ENCODE measurements at places on chromosomes 1 and 21. TPM values are rescaled to one million over a fixed set of nuclear protein-coding genes. Genes with fewer than 3 reads are reported as not detected.

DNA sequence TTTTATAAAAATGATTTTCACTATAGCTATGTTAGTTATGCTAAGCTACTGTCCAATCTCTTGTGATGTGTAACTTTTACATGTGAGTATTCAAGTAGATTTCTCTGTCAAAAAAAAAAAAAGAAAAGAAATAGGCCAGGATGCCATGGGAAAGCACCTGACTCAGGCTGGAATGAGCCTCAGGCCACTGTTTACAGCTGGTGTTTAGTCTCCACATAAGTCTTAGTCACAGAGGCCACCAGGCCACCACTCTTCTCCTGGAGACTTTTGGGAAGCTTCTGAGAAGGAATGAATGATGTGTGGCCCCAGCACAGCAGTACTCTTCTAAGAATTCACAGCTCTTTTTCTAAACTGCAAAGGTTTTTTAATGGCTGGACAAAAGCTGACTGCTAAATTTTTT is 48.9 kb downstream of the CHML start:
- no peak overlapping the region for H3K4me3 ChIP-seq
- H3K27ac ChIP-seq = no peak overlapping the region
- H3K36me3 ChIP-seq = peaks cover 3% of the 10 kb centered on the region

DNA sequence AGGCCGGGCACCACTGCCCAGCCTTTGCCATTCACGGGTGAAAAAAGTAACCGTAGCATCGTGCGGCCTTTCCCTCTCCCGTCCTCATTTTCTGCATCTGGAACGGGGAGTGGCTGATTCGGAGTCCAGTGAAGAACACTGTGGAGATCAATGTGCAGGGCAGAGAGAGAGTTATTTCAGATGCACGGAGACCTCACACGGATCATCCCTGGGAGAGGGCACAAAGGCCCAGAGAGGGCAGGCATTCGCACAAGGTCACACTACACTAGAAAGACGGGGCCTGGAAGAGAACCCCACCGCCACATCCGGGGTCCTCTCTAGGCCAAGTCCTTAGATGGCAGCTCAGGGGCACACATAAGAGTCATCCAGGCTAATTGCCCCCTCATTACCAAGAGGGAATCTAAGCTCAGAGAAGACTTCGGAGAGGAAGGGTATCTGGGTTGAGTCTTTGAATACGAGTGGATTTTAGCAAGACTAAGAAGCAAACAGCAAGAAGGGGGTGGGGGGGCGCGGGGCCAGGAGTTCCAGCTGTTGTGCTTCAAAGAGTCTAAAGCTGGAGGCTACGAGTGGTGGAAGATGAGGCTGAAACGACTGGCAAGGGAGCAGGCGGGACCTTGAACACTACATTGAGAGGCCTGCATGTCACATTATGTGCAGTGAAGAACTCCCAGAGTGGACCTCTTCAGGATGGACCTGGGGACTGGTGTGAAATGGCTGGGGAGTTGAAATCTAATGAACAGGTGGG is 857 bp downstream of the GPX7 start:
- DNase-seq = no peak
- peak overlapping the region; percentile 34 for H3K4me3 ChIP-seq
- H3K4me1 ChIP-seq = peaks cover 5% of the 10 kb centered on the region
- peaks cover 11% of the 10 kb centered on the region for H3K27me3 ChIP-seq
- no peaks in the 10 kb centered on the region for H3K36me3 ChIP-seq

DNA sequence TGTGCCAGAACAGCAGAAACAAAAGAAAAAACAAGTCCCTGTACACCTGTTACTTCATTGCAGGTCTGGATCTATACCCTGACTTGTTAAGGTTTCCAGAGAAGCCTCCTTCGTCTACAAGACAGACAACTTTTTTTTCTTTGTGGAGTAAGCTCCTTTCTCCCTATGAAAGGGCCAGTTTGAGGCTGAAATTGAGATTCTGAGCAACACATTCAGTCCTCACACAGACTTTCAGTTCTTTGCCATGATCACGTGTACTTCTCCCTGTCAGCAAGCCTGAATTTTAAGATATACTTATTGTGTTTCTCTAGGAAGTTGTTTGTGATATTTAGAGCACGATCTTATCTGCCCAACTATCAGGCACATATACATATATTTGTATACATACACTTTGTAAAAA is 374.0 kb downstream of the NTNG1 start:
- H3K4me3 ChIP-seq = no peak overlapping the region
- no peak overlapping the region for H3K27ac ChIP-seq
- no peak for DNase-seq
- H3K4me1 ChIP-seq = no peaks in the 10 kb centered on the region

DNA sequence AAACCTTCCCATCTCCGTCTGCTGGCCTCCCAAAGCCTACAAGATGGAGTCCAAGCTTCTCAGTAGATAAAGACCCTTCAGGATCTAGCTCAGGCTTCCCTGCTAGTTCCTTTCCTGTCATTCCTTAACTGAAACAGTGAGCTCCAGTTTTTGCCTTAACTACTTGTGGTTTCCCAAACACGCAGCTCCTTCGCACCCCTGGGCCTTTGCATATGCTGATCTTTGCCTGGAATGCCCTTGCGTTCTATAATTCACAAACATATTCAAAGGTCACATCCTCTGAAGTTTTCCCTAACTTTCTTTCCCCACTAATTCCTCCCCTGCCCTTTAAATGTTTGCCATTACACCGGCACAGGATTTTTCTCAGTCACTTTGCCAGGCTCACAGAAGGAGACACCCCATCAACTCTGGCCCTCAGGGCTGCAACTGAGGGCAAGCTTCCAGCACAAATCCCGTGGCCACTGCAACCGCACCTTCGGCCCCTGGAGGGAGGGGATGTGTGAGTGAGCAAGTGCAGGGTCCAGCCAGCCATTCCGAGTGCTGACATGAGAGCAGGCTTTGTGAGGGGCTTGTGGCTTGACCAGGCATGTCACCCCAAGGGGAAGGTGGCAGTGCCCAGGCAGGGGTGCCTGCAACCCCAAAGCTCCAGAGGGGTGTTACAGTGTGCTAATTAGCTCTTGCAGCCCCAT is 41.3 kb downstream of the RAB3B start:
- peaks cover 17% of the 10 kb centered on the region for H3K4me1 ChIP-seq
- DNase-seq = no peak
- H3K27me3 ChIP-seq = no peaks in the 10 kb centered on the region
- peaks cover 10% of the 10 kb centered on the region for H3K36me3 ChIP-seq
- no peak overlapping the region for H3K27ac ChIP-seq
- no peak overlapping the region for H3K4me3 ChIP-seq

DNA sequence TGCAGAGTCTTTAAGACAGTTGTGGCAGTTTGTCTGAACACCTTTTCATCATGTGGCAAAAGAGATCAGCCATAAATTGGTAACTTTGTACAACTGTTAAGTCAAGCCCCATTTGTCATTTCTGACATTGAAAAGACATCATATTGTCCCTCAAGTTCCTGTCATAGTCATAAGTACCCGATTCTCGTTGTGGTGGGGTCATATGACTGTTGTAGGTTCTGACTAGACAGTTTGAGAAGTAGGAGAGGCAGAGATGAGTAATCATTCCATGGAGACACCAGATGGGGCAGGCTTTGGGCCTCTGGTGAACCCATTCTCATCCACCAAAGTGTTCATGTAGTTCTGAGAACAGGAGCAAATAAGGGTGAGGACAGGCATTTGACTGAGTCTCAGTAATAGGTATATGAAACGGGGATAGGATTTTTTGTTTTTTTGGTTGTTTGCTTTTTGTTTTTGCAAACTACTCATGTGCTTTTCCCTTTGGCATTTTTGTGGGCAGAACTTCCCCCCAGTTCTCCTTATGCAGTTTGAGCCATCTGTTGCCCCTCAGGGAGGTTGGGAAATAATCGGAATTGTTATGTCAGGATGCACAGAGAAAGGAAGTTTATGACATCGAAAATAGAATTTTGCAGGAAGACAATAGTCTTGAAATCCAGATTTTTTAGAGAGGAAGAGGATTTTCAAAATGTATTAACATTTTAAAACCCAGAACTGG is 86.9 kb upstream of the KCNE2 start:
- no peak overlapping the region for H3K27ac ChIP-seq
- peaks cover 34% of the 10 kb centered on the region for H3K27me3 ChIP-seq
- H3K4me3 ChIP-seq = no peak overlapping the region
- no peak for DNase-seq
- H3K4me1 ChIP-seq = no peaks in the 10 kb centered on the region

- no peak overlapping the region for H3K27ac ChIP-seq
- H3K4me1 ChIP-seq = no peaks in the 10 kb centered on the region
- no peaks in the 10 kb centered on the region for H3K27me3 ChIP-seq
- H3K36me3 ChIP-seq = no peaks in the 10 kb centered on the region
- H3K4me3 ChIP-seq = no peak overlapping the region
- no peak for DNase-seq
Measured at GRCh38 chr1:191034132-191034531, 556.5 kb upstream of the BRINP3 start.

The GSTM1 gene
- polyA plus RNA-seq = not detected

The AADACL3 gene
- polyA plus RNA-seq = not detected

The RNF207 gene
- 17.2 TPM for polyA plus RNA-seq

The GFI1 gene
- 0.16 TPM for polyA plus RNA-seq

The LCE1D gene
- not detected for polyA plus RNA-seq
